SHP77 (cell line): ENCODE measurements at places on chromosomes 4 and X.

DNA sequence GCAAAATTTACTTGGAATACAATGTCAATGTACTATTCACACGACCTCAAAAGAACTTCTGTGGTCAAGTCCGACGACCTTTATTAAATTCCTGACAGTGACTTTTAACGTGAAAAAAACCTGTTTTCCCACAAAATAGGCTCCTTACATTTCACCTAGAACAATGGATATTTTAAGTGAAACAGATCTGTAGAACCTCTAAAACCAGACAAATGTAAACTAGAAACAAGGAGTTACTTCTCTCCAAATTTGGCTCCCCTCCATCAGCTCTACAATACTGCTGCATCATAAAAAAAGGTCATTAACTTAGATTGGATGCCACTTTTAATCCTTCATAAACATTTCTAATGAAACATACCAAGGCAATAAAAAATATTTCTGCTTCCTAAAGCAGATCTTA lies 1.2 kb downstream of the NEK1 start:
- DNase-seq, result no peak

- DNase-seq, result no peak
Observed at GRCh38 chr4:81580346-81580993, 108.8 kb upstream of the RASGEF1B start.

- DNase-seq, result no peak
Observed at GRCh38 chrX:144648788-144649187, 598.5 kb upstream of the SPANXN1 start.

DNA sequence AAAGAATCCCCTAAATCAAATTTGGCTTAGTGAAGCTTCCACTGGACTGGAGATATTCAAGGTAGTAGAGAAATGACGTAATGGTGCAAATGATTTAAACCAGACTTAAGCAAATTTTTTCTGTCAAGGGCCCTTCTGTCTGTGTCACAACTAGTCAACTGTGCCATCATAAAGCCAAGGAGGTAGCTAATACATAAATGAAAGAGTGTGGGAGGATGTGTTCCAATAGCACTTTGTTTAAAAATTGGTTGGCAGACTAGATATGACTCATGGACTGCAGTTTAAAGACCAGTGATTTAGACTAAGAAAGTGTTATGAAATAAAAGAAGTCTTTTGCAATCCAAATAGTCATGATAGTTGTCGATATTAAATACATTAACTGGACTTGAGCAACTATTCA lies 24.3 kb upstream of the TEX13C start:
- DNase-seq, result no peak

DNA sequence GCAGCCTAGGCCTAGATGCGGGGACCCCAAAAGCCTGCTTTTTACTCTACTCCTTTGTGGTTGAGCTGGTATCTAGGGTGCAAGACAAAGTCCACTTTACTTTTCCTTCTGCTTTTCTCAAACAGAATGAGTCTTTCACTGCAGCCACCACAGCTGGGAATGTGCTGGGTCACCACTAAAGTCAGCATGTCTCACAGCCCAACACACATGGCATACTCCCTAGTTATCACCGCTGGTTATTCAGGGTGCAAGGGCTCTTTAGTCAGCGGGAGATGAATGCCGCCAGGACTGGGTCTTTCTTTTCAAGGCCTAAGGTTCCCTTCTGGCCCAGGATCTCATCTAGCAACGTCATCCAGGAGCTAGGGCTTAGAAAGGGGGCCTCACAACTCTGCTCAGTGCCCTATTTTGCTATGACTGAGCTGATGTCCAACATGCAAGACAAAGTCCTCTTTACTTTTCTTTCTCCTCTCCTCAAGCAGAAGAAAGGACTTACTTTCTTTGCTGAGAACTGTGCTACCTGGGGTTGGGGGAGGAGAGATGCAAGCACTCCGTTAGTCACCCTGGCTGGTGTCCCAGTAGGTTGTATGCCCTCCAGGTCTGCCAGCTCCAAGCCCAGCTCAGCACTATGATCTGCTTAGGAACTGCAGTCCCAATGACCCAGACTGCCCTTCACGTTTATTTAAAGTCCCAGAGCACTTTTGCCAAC lies 22.9 kb upstream of the STPG2 start:
- DNase-seq, result no peak

- DNase-seq, result no peak
Observed at GRCh38 chr4:52843958-52844357, 18.2 kb upstream of the RASL11B start.

DNA sequence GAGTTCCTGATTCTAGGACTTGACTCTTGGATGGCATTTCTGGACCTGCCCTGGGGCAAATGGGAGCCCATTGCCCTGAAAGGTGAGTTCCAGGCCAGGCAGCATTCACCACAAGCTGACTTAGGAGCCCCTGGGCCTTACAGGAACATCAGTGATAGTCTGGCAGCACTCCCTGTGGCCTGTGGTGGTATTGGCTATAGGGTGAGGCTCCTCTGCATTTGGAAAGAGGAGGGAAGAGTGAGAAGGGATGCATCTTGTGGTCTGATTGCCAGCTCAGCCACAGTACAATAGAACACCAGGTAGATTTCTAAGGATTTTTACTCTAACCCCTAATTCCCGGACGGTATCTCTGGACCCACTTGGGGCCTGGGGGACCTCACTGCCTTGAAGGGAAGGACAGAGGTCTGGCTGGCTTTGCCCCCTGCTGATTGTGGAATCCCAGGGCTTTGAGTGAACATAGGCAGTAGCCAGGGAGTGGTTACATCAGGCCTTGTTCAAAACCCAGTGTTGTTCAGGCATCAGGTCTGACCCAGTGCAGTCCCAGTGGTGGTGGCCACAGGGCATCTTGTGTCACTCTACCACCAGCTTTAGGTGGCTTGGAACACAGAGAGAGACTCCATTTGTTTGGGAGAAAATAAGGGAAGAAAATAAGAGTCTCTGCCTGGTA lies 32.9 kb downstream of the MAGED4 start:
- no peak for DNase-seq

DNA sequence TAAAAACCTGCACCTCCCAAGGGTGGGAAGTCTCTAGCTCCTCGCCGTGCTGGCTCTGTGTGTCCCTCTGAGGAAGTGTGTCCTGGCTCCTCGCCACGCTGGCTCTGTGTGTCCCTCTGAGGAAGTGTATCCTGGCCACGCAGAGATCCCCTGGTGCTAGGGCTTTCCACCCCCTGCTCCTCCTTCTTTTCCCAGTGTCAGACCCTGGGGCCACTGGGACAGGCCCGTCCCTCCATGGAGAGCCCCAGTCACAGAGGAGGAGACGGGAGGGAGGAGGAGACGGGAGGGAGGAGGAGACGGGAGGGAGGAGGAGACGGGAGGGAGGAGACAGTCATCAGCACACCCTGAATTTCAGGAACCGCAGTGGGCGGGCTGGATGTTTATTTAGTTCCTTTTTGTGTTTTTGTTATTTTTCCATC lies 53.8 kb upstream of the HGFAC start:
- DNase-seq, result no peak

DNA sequence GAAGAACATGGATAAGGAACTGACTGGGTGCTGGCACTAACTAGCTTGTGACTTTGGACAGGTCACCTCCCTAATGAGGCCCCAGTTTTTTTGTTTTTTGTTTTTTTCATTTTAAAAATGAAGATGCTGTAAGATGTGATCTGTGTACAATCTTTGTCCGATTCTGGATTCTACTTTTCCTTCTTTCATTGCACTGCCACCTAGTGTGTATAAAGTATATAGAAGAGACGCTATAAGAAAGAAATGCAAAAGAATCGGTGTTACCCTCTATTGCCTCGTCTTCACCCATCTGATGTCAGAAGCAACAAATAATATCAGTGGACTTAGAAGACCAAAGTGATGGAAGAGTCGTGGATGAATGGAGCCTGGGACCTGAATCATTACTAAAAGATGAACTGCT lies 58.6 kb upstream of the P2RY10 start:
- no peak for DNase-seq

DNA sequence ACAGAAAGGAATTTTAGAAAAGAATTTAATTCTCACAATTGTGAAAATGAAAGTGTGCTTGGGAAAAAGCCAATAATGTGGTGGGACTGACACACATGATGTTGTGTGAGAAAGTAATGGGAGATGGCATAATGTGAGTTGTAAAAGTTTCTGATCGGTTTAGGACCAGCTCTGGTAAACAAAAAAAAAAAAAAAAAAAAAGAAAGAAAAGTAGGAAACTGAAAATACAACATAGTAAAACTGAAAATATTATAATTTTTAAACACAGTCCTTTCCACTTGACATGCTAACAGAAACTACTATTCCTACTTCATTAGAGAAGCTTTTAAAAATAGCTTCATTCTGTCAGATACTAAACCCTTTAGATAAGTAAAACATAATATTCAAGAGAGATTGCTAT lies 28.2 kb downstream of the RAP1GDS1 start:
- no peak for DNase-seq

GRCh38 chrX:136450050-136450830 lies 37.5 kb upstream of the BRS3 start:
- DNase-seq, result no peak

DNA sequence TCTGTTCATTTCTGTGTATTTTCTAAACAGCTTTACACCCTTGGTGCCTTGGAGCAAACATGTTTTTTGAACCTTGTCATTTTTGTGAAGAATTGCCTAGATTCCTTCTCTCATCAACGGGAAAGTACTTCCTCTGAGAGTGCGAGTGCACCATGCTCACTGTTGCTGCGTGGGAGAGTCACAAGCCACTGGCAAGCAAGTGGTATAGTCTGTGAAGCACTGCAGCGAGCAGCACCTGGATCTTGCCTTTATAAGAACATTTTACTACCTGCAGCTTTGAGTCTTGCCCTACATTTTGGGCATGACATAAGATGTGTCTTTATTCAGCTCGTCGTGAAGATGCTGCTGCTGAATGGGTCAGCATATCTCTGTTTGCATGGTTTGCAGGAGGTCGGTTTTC lies 44.9 kb downstream of the HADH start:
- DNase-seq, result no peak

- DNase-seq, result no peak
Observed at GRCh38 chr4:153019906-153020305, 83.8 kb downstream of the FHDC1 start.

GRCh38 chr4:185546335-185546734 lies 11.0 kb upstream of the PDLIM3 start:
- DNase-seq, result no peak

DNA sequence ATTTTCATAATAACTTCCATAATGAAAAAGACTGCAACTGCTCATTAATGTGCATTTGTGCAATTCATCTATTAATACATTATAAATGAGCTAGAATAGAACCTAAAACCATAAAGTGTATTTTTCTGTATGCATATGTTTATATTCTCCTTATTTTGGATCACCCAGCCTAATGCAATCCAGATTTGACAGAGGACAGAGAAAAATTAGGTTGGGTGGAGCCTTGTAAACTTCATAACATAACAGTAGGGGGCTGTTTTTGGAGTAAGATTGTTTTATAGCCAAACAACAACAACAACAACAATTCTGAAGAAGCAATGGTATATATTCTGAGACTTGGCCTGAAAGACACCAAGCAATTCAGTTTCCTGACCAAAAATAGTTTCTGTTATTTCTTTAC lies 615.3 kb upstream of the SLIT2 start:
- DNase-seq, result no peak

DNA sequence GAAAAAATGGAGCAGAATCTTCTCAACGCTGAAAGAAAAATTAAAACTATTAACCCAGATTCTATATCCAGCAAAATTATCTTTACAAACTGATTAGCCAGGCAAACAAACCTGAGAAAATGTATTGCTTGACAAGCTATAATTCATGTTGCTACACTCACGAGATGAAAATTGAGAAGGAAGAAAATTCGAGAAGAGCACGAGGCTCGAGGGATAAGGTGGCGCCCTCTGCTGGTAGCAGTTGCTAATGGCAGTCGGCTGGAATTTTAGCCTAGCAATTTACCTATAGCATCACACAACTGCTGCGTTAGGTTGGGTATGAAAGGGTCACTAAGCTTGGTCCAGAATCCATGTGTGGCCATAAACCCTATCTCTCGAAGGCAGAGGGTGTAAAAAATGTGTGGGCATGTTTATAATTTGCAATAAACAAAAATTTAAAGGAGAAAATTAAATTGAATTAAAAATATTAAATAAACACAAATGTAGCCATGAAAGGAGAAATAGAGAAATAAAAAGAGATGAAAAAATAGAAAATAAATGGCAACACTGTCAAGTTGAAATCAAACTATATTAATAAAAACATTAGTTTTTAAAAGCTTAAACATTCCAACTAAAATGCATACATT lies 126.6 kb downstream of the PPP4R3C start:
- peak; percentile 4 for DNase-seq

DNA sequence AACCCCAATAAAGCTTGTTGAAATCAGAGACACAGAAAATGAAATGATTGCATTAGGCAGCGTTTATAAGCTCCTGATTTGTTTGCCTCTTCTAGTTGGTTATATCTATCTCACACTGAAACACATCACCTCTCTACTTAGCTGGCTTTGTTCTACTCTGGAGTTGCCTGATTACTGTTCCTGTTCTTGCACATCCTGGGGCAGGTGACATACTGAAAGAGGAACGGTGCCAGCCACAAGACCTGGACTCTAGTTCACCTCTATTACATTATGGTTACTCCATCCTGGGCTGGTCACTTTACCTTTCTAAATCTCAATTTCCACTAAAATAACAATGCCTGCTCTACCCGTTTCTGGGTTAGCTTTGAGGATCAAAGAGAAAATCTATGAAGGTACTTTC lies 47.9 kb downstream of the TRIM2 start:
- no peak for DNase-seq

- no peak for DNase-seq
Observed at GRCh38 chr4:157929486-157929885, 243.3 kb downstream of the GASK1B start.

DNA sequence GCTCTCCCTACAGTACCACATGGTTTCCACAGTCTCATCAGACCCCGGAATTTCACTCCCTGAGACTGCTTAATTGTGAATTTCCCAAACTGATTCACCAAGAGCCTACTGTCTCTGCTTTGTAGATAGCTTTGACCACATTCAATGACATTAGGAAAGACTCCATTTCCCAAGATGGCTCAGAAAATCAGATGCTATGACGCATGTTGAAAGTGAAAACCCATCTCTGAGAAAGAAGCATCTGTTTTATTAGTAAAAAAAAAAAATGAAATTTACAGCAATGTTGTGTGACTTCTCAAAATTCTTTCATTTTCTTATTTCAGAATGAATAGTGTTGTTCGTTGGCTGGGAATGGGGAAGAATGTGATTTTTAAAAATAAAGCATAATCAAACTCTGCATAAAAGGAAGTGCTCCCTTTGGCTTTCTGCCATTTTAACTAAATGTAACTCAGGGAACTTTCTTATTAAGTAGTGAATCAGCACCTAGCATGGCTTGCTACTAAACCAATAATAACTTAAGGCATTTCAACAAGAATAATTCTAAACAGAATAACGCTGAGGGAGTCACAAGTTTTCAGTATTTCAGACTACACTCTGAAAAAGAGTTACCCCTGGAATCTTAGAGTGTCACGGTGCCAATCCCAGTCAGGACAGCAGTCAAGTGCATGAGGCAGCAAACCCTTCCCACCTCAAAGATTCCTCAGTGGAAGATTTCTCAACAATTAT lies 97.4 kb upstream of the MYOZ2 start:
- DNase-seq, result no peak

DNA sequence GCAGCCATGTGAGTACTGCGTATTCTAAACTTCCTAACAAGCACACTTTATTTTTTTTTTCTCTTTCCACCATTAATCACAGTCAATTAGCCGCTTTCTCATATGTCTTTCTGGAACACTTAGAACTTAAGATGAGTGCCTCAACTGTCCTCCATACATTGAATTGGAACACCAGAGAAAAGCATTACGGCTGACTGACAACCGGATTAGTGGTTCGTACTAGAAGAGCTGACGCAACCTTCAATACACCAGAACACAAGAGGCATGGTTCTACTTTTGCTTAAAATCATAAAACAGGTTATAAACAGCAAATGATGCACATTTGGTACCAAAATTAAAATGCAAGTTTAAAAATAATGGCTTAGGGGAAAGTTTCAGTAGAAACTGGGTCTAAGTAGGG lies 3.3 kb downstream of the TMEM47 start:
- no peak for DNase-seq
